ENCODE measurements at places on chromosomes 7 and 10. TPM values are rescaled to one million over a fixed set of nuclear protein-coding genes. Genes with fewer than 3 reads are reported as not detected.

- H3K4me3 ChIP-seq = no peak overlapping the region
- peak overlapping the region; percentile 57 for H3K27ac ChIP-seq
- H3K4me1 ChIP-seq = no peaks in the 10 kb centered on the region
- no peaks in the 10 kb centered on the region for H3K27me3 ChIP-seq
These were observed 99.4 kb upstream of the CTTNBP2 start for GRCh38 chr7:117972606-117973005.

The NUTM2E gene
- total RNA-seq = 0.73 TPM

The TMEM213 gene
- total RNA-seq = not detected

DNA sequence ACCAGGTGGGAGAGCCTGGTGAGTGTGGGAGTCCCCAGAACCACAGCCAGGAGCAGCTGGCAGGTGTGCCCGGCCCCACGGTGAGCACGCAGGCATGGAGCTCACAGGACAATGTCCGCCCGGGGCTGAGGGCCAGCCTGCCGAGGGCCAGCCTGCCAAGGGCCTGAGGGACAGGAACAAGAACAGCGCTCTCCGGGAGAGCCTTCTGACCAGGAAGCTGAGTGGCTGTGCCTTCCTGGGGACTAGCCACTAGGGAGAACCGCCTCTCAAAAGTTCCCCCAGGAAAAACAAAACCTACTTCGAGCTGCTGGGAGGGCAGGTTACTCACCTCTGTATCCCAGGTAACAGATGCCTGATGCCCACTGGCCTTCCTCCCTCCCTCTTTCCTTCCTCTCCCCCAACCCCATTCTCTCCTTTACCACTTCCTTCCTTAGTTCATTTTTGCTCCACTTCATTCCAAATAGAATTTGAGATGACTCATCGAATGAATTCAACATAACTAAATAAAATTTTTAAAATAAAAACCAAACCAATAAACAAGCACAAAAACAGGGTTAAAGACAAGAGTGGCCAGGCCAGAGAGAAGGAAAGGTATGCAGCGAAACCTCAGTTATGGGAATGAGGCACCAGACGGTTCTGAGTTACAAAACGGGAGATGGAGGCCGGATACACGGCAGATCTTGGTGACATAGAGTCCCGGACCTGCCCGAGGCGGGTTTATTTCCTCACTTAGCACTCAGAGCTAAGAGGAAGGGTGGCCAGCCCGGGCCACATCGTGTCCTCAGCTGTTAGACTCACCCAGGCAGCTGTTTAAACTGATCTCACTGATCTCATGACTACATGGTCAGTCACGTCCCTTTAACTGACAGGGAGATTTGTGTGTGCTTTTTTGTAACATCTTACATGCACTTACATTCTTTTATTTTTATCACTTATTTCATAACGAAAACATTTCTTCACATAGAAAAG is 128.5 kb downstream of the TNS3 start:
- H3K4me1 ChIP-seq = peaks cover 6% of the 10 kb centered on the region
- peak overlapping the region; percentile 56 for H3K4me3 ChIP-seq
- H3K27me3 ChIP-seq = no peaks in the 10 kb centered on the region
- peak; percentile 61 for DNase-seq

The ITPRID1 gene
- not detected for total RNA-seq

The HIP1 gene
- total RNA-seq = 20.6 TPM

DNA sequence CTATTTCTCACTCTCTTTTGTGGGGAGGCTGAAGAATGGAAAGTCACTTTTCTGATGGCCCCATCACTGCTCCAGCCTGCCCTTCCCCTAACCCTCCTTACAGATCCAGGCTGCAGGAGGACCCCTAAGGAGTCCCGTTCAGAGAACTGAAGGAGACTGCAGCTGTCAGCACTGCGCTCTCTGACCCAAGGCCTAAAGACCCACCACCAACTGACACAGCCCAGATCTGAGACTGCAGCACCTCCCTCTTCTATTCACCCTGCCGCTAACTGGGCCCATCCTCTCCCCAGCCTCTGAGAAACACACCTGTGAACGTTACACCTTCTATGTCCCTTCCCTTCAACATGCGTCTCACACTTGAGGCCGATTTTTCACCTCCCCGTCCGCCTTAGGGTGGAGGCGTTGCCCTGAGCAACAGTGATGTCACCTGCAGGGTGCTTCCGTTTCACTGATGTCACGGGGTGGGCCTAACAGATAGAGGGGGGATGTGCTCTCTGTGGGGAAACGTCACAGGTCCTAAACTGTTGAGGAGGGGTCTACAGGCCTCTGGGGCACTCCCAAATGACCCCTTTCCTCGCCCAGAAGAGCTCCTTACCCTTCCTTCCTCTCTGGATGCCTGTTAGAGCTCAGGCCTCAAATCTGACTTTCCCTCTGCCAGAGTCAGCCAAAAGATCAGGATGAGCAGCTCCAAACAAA is 5.1 kb downstream of the ITPRIP start:
- H3K36me3 ChIP-seq = no peaks in the 10 kb centered on the region
- peak overlapping the region; percentile 97 for H3K27ac ChIP-seq
- H3K4me3 ChIP-seq = peak overlapping the region; percentile 4
- peak; percentile 10 for DNase-seq
- H3K4me1 ChIP-seq = peaks cover 34% of the 10 kb centered on the region
- no peaks in the 10 kb centered on the region for H3K27me3 ChIP-seq

DNA sequence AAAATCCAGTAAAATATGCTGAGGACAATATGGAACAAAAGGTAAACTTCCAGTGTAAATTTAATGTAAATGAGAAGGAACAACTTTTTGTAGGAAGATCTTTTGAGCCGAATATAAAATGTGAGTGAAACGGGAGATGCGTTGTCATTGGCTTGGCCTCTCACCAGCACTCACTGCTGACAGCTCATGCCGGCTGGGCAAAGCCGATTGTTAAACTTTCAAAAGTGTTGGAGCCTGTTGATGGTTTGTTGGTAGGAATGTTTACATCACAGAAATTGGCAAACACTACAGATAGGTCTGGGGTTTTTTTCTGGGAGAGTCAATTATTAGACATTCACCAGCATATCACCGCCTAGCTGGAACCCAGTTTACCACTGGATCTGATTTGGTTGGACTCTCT is 6.1 kb downstream of the PSTK start:
- no peak overlapping the region for H3K4me3 ChIP-seq
- H3K27me3 ChIP-seq = no peaks in the 10 kb centered on the region
- H3K27ac ChIP-seq = no peak overlapping the region
- no peak for DNase-seq
- H3K36me3 ChIP-seq = no peaks in the 10 kb centered on the region

DNA sequence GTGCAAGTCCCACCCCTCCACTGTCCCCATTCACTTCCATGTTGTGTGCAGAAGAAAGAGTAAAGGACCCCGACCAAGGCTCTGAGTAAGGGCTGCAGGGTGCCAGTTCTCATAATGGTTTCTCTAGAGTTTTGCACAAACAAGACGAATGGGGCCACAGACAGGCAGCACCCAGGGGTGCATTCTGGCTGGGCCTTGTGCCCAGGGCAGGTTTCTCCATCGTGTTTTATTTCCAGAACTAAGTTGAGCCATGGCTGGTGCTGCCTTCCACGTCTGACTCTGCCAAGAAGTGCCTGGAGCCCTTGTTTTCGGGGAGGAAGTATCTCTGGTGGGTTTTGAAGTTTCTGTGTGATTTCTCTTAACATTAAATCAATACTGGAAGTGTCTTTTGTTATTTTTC is 95.0 kb upstream of the SDK1 start:
- H3K27me3 ChIP-seq = no peaks in the 10 kb centered on the region
- no peak for DNase-seq
- H3K4me1 ChIP-seq = no peaks in the 10 kb centered on the region

GRCh38 chr10:22684699-22685098 is 29.7 kb downstream of the PIP4K2A start:
- H3K27me3 ChIP-seq = no peaks in the 10 kb centered on the region
- no peaks in the 10 kb centered on the region for H3K36me3 ChIP-seq
- H3K4me1 ChIP-seq = no peaks in the 10 kb centered on the region
- H3K4me3 ChIP-seq = no peak overlapping the region

DNA sequence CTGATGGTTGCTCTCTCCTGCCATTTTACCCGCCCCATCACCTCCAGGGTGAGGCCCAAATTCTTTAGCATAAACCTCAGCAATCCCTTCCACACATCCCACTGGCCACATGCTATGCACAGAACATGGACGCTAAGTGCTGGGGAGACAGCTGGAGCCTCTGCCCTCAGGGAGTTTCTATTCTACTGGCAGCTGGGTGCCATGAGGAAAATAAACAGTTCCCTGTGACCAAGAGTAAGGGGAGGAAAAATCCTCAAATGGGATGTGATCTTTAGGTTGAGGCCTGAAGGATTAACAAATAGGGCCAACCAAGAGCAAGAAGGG is 1.2 kb downstream of the PARP12 start:
- H3K4me3 ChIP-seq = peak overlapping the region; percentile 57
- no peak for DNase-seq
- no peaks in the 10 kb centered on the region for H3K27me3 ChIP-seq
- H3K4me1 ChIP-seq = no peaks in the 10 kb centered on the region
- no peaks in the 10 kb centered on the region for H3K36me3 ChIP-seq

GRCh38 chr7:88363249-88363648 is 56.6 kb upstream of the STEAP4 start:
- no peaks in the 10 kb centered on the region for H3K36me3 ChIP-seq
- DNase-seq = no peak
- H3K4me1 ChIP-seq = no peaks in the 10 kb centered on the region

DNA sequence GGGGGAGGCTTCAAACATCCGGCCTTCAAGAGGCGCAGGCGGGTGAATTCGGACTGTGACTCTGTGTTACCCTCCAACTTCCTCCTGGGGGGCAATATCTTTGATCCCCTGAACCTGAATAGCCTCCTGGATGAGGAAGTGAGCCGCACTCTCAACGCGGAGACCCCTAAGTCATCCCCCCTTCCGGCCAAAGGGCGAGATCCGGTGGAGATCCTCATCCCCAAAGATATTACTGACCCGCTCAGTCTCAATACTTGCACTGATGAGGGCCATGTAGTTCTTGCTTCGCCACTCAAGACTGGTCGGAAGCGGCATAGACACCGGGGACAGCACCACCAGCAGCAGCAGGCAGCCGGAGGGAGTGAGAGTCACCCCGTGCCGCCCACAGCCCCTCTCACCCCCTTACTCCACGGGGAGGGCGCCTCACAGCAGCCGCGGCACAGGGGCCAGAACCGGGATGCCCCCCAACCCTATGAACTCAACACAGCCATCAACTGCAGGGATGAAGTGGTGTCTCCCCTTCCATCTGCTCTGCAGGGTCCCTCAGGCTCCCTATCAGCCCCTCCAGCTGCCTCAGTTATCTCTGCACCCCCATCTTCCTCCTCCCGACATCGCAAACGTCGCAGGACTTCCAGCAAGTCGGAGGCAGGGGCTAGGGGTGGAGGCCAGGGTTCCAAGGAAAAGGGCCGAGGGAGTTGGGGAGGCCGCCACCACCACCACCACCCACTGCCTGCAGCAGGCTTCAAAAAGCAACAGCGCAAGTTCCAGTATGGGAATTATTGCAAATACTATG is 1.1 kb downstream of the MEPCE start:
- no peaks in the 10 kb centered on the region for H3K36me3 ChIP-seq
- no peaks in the 10 kb centered on the region for H3K27me3 ChIP-seq

- no peaks in the 10 kb centered on the region for H3K4me1 ChIP-seq
- H3K36me3 ChIP-seq = no peaks in the 10 kb centered on the region
- no peak for DNase-seq
- H3K27me3 ChIP-seq = no peaks in the 10 kb centered on the region
- no peak overlapping the region for H3K4me3 ChIP-seq
- no peak overlapping the region for H3K27ac ChIP-seq
These were observed 2.7 kb upstream of the LIPF start for GRCh38 chr10:88661577-88661976.

- H3K4me3 ChIP-seq = peak overlapping the region; percentile 71
- peak overlapping the region; percentile 92 for H3K27ac ChIP-seq
- peaks cover 7% of the 10 kb centered on the region for H3K4me1 ChIP-seq
- DNase-seq = no peak
- H3K27me3 ChIP-seq = no peaks in the 10 kb centered on the region
- no peaks in the 10 kb centered on the region for H3K36me3 ChIP-seq
These were observed 396 bp downstream of the PSMG3 start for GRCh38 chr7:1569440-1569832.

DNA sequence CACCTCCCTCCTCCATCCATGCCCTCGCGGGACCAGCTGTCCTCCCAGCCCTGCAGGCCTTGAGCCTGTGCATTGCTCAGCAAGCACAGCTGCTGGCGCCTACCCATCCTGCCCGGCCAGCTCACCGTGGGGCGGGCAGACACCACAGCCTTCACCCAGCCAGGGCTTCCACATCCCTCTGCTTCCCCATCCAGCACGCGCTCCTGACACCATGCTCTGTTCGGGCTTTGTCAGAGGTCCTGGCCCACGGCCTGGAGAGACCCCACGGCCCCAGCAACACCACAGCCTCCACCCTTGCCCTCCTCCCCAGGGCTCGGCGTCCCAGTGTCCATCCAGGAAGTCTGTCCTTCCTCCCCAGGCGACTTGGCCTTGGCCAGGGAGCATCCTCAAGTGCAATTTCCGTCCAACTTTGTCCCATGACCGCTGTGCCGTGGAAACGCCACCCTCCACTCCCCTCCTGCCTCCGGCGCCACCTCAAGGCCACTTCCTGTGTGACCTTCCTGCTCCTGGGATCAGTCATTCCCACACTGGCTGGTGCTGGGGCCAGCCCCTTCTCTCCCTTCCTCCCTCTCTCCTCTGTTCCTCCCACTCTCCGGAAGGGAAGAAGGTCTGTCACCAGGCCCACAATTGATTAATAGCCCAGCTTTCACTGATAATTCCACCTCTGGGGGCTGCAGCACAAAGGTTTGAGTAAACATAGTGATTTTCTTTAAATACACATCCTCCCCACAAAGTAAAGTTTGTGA is 71.5 kb upstream of the SMNDC1 start:
- no peaks in the 10 kb centered on the region for H3K36me3 ChIP-seq
- no peaks in the 10 kb centered on the region for H3K4me1 ChIP-seq
- no peak overlapping the region for H3K4me3 ChIP-seq
- no peak for DNase-seq
- H3K27me3 ChIP-seq = no peaks in the 10 kb centered on the region

DNA sequence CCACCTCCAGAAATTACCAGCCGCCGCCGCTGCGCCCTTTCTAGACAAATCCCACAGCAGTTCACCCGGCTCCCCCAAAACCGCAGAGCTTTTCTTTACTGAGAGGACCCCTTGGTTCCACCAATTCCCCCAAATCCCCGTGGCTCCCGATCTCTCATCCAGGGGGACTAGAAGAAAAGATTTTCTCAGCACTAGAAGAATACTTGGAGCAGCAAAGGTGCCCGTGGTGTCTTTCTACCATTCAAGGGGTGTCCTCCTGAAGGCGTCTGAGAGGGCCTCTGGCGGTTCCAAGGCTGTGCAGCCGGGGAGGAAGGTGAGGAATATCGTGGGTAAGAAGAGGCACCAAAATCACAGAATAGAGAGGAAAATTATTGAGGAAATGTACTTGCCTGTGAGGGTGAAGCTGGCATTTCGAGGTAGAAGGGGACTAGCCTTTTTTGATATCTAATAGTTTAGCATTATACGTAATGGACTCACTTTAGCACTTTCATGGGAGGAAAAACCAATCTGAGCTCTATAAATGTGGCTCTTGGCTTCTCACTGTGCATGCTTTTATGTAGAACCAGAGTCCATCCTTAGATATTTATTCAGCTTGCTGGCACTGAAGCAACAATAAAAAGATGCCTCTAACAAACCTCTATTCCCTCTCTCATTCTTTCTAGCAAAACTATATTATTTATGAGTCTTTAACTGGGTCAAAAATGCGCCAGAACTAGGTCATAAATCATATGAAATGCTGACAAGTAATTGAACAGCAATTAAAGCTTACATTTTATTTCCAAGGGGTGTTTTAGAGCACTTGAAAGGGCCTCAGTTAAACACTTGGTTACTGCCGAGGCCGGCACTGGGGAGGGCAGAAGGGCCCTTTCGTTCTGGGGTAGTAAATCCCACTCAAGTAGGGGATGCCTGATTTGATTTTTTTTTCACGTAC is 13.8 kb upstream of the HOXA2 start:
- H3K4me3 ChIP-seq = peak overlapping the region; percentile 90
- peak; percentile 20 for DNase-seq
- no peaks in the 10 kb centered on the region for H3K36me3 ChIP-seq
- peaks cover 3% of the 10 kb centered on the region for H3K4me1 ChIP-seq
- no peaks in the 10 kb centered on the region for H3K27me3 ChIP-seq

The USP6NL gene
- 28.7 TPM for total RNA-seq

The ZNF212 gene
- 4.3 TPM for total RNA-seq

The GRM8 gene
- not detected for total RNA-seq

The CRPPA gene
- total RNA-seq = 6.0 TPM
